Right renal pelvis (tissue), 4 donors: ENCODE measurements at places on chromosomes 16 and 17. TPM values are rescaled to one million over a fixed set of nuclear protein-coding genes. Genes with fewer than 3 reads are reported as not detected.

DNA sequence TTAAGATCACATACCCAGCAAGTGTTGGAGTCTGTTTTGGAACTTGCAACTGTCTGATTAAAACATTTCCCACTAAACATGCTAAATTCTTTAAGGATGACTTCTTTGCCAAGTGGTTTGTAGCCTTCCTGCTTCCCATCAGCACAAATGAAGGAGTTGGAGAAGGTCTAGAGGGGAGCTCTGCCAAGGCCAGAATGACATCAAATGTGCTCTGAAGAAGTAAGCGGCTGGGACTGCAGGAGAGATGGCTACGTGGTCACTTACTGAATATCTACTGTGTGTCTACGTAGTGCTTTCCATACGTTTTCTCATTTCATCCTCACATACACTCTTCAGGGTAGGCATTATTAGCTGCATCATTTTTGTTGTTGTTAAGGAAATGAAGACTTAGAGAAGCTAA lies 135.7 kb upstream of the NLRP1 start:
- DNase-seq = no peak

DNA sequence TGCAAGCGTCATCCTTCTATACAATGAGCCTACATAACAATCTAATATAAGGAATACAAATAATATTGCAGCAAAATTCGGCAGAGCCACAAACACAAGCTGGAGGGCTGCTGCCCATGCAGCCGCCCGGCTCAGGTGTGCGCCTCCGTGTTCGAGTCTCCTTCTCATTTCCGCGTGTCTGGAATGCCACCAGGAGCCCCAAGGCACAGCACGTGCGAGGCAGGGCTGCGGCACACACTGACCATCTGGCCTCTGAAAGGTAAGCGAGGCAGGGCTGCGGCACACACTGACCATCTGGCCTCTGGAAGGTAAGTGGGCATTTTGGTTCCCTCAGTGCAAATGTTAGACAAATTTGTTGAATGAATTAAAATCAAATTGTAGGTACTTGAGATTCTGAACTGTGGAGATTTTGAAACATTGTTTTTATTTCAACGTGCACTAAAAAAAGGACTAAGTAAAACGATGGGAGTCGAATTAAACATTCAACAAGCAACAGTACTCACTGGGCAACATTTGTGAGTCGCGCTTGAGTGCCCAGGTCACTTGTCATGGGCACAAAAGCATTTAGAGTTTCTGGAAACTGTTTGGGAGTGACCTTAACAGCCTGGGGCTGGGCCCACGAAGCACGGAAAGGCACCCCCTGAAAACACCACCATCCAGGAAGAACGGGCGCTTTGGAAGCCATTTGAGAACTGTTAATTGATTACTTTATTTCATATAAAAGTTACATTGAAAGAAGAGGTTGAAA lies 37.4 kb downstream of the ZDHHC7 start:
- no peak for DNase-seq

C17orf50 gene
- polyA plus RNA-seq = 0.08 TPM

DNA sequence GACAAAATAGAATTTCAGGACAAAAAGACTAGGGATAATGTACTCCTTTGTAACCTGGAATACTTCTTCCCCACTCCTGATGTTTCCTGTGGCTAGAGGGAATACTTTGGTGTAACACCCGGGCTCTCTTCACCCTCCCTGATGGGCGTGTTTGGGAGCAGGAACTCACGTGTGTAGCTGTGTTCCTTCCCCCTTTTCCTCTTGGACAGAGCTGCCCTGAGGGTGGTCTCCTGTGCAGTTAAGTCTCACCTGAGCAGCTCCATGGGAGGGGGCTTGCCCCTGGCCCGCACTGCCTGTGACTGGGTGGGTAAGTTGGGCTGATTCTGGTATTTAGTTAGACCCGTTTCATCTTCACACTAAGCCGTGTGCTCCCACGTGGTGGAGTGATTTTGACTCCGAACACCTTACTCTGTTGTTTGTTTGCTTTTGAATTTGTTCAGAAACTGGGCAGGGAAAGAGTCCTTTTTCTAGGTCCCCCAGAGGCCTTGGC lies 87.9 kb downstream of the OR1D5 start:
- no peak for DNase-seq

DNA sequence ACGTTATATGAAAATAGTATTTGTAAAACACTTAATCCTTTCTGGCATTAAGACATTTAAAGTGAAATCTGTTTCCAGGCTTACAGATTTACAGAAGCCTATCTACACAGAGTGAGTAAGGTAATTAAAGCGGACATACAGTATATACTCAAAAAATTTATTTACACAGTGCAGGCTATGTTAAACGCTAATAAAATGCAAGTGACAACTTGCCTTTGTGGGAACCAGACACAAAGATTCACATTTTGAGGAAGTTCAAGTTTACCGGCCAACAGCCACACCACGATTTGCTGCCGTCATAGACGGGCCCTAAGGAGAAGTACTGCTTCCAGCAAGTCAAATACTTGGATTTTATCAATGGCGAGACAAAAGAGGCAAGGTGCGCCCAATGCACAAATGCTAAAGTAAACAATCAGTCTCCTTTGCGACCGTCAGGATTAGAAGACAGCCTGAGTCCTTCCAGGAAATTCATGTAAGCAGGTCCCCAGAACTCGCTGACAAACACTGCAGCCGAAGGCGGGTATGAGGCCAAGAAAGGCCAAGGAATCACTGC lies 801 bp downstream of the VPS35 start:
- peak; percentile 6 for DNase-seq

SNX20 gene
- polyA plus RNA-seq = 0.53 TPM

PHOSPHO1 gene
- polyA plus RNA-seq = 1.8 TPM

GRCh38 chr16:10016752-10017151 lies 165.5 kb downstream of the GRIN2A start:
- no peak for DNase-seq
